ENCODE measurements at places on chromosomes 16 and 17.
A peak's percentile ranks its signal among the peaks of the same experiment; 100 is the strongest.

- DNase-seq, result no peak
Observed at GRCh38 chr16:19168371-19169081, 486 bp downstream of the SYT17 start.

DNA sequence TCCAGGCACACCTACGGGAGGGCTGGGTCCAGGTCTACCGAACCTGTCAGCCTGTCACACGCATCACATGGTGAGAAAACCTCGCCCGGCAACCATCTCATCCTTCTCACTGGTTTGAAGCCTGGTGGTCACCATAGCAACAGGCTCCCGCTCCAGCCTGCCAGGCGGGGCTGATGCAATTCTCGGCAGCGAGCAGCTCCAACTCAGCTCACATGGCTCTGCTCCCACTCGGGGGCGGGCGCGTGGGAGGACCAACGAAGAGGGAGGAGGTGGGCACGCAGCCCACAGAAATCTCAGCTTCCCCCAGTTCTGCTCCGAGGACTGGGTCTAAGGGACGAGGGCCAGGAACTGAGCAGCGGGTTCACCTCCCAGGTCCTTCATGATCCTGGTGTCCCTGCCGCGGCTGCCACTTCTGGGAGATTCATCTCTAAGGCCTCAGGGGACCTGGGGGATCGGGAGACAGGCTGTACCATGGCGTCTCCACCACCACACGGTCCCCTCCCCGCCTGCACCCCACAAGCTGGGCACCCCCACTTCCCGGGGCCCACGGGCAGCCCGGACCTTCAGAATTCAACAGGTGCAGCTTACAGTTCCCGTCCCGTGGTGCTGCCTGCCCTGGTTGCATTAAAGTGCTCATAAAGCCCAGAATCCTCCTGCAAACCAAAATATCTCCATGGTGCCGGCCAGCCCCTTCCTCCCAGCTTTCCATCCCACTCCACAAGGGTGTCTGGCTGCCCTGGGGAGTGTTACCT, 25.8 kb downstream of the ABR start:
- no peak for DNase-seq

DNA sequence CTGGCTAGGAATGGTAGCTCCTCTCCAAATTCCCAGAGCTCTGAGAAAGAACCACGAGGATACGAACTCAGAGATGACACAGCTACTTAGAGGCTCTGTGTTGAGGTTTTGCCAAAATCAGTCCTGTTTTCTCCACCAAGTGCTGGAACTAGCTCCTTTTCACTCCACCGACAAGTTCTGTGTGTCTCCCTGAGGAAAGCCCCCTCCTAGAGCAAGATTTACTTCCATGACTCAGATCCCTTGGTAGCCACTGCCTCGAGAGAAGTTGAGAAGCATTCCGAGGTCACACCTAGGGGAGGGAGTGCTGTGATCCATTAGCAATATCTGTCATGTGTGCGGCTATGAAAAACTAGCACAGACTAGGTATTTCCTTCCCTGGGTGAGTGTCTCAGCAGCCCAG, 30.6 kb downstream of the IL21R start:
- no peak for DNase-seq

- DNase-seq, result no peak
Observed at GRCh38 chr16:50025537-50025931, 509 bp downstream of the CNEP1R1 start.

GRCh38 chr17:67068999-67069398, 24.6 kb downstream of the CACNG1 start:
- no peak for DNase-seq

DNA sequence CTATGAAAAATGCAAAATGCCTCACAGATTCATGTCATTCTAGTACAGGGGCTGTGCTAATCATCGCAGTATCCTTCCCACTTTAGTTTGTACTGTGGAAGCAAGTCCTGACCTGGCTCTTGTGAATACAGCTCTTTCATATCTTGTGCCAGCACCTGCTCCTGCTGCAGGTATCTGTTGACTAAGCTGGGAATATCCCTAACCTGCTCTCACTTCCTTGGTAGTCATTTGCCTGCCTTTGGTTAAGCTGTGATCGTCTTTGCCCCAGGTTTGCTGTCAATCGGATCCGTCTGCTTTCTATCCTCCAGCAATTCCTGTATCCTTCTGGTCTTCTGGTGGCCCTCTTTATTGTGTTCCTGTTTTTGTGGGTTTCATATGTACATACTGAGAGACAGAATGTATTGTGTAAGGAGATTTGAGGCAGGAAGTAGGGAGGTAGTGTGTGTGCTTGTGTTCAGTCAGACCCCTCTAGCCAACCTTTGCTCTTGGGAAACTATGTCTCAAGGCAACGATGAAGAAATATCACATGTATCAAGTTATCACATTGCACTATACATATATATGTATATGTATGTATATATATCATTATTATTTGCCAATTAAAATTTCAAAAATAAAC, 7.7 kb upstream of the GINS3 start:
- no peak for DNase-seq

DNA sequence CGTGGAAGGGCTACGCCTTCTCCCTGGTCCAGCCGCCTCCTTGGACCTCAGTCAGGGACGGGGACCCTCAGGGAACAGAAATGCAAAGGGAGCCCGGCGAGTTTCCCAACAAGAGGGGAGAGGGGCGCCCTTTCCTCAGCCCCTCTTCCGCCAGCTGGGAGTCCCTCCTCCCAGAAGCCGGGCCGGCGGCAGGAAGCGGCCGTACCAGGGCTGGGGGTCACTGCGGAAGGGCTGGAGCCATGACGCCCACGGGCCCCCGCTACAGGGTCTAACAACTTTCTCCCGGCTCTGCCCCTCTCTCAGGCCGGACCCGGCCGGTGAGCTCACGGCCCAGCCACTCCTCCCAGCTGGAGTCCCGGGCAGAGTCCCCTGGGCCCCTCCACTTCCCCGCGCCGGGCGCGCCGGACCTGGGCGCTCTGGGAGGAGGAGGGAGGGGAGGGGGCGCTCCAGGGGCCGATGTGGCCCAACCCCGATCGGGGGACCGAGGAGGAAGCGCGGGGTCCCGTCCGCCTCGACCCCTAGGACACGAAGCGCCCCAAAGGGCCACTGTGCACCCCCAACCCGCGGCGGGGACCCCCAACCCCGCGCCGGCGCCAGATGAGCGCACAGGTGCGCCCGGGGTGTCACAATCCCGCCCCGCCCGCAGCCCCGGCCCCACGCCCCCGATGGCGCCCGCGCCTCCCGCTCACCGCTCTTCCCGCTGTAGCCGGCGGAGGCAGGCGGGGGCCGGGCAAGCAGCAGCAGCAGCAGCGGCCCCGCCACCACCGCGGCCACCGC, 578 bp downstream of the PGAP6 start:
- no peak for DNase-seq

DNA sequence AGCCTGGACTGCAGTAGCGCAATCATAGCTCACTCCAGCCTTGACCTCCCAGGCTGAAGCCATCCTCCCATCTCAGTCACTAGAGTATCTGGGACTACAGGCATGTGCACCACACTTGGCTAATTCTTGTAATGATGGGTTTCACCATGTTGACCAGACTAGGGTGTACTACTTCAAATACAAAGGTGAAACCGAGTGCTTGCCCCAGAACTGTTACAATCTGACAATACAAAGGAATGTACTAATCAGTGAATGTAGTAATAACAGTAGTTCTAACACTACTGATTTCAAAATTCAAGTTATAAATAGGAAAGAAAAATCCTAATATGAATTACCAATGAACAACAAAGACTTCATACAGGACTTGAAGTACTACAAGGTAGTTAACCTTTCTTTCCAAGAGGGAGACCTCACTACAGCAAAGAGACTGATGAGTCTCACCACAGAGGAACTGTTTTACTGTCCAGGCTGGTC, 24.4 kb downstream of the CRK start:
- DNase-seq, result no peak

DNA sequence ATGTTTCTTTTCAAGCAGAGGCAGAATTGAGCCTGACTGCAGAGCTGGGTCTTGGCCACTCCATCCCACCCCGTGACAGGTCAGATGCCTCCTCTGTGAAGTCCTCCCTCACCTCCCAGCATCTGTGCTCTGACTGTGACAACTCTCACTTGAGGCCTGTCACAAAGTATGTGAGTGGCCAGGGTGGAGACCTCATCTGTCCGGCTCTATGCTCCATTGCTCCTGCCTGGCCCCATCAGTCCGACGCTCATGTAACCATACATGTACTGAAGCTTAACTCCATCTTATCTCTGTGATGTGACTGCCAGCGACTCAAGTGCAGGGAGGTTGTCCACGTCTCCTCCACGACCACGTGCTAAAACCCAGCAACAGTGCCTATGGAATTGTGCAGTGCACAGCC, 3.5 kb downstream of the PPL start:
- no peak for DNase-seq

GRCh38 chr17:82803185-82803584, 36.6 kb downstream of the ZNF750 start:
- no peak for DNase-seq

GRCh38 chr16:50267151-50267631, 840 bp downstream of the ADCY7 start:
- no peak for DNase-seq

DNA sequence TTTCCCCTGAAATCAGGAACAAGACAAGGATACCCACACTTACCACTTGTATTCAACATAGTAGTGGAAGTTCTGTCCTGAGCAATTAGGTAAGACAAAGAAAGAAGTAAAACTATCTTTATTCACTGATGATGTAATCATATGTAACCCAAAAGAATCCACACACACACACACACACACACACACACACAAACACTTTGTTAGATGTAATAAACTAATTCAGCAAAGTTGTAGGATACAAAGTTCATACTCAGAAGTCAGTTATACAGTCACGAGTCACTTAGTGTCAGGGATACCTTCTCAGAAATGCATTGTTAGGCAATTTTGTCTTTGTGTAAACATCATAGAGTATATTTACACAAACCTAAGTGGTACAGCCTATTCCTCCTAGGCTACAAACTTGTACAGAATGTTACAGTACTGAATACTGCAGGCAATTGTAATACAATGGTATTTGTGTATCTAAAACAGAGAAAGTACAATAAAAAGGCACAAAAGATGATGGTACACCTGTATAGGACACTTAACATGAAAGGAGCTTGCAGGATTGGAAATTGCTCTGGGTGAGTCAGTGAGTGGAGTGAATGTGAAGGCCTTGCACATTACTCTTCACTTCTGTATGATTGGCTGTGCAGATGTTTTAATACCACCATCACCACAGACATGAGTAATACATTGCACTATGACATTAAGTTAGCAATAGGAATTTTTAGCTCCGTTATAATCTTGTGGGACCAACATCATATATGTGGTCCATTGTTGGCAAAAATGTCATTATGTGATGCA, 370.1 kb downstream of the ZFHX3 start:
- DNase-seq, result no peak

DNA sequence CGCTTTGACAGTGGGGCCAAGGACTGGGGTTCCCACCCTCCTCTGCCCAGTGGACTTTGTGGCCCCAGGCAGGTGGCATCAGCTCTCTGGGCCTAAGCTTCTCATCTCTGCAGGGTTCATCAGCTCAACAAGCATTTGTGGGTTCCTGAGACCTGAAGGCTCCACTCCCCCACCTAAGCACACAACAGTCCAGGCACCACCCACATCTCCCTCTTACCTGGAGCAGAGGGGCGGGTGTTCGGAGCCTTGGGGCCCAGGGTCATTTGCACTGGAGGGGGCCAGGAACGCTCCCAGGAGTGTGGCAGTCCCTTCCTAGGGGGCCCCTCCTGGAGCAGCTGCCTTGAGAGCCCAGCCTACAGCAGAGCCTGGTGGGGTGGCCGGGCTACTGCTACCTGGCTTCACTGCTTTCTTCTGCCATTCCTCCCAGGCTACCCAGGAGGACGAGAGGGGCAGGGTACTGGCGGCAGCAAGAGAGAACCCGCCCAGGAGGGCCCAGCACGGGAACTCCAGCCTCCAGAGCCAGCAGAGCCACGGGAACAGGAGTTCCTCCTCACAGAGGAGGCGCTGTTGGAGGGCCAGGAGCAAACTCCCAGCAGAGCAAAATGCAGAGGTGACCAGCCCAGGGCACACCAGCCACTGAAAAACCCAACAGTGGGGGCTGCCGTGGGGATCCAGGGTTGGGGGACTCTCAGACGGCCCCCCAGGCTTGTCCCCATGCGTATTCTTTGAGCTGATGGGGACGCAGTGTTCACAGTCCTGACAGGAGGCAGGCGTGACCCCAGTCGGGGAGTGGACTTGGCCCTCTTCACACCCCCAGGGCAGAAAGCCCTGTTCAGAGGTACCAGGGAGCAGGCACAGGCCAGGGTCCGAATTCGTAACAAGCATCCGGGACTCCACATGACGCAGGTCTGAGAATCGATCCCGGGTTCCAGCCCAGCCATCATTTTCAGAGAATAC, 35.1 kb upstream of the SLC38A10 start:
- no peak for DNase-seq

- no peak for DNase-seq
Observed at GRCh38 chr17:77160875-77161530, 20.2 kb downstream of the SEC14L1 start.

- DNase-seq, result no peak
Observed at GRCh38 chr17:46756081-46756735, 62.3 kb downstream of the WNT3 start.

DNA sequence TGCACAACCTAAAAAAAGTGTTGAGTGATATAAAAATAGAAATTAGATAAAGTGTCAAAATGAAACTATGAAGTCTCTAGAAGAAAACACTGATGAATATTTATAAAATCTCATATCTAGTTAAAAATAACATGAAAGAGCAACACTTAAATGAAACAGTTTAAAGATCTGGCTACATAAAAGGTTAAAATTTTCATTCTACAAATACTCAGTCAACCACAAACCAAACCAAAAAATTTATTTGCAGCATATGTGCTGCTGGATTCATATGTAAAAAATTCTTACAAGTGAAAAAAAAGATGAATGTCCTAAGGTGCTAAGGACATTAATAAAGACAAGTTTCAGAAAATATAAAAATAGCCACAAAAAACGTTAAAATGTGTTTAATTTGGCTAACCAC, 22.6 kb upstream of the CDYL2 start:
- DNase-seq, result no peak

DNA sequence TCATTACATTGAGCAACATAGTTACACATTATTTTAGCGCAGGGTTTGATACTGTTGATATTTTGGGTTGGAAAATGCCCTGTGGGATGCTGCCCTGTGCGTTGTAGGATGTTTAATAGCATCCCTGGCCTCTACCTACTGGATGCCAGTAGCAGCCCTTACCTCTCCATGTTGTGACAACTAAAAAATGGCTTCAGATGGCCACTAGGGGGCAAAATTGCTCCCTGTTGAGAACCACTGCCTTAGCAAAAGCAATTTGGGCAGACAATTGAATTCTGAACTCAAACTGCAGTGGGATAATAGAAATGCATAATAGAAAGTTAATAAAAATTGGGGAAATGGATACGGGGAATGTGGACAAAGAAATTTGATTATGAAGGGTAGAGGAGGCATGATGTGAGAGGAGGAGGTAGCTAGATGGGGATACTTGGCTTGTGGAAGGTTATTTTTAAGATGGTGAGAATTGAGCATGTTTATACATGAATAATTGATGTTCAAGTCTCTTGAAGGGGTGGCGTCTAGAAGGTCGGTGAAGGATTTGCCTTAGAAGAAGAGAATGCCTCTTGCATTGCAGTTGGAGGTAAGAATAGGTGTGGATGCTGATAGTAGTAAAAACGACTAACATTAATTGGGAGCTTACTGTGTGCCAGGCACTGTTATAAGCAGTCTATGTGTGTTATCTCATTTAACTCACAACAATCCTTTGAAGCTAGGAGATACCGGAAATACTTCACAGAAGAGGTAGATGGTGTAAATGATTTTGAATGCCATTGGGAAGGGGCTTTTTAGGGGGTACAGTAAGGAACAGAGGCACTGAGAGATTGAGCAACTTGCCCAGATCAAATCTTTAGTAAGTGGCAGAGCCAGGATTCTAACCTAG, 19.0 kb downstream of the HEATR9 start:
- DNase-seq, result peak; percentile 7

GRCh38 chr16:84478172-84478947, 26.1 kb downstream of the MEAK7 start:
- DNase-seq, result no peak

GRCh38 chr16:4318451-4318910, 2.6 kb downstream of the GLIS2 start:
- no peak for DNase-seq

Measured in activated CD4-positive, CD25-positive, alpha-beta regulatory T cell (primary cell).